ENCODE measurements at places on chromosomes 5 and 9.

DNA sequence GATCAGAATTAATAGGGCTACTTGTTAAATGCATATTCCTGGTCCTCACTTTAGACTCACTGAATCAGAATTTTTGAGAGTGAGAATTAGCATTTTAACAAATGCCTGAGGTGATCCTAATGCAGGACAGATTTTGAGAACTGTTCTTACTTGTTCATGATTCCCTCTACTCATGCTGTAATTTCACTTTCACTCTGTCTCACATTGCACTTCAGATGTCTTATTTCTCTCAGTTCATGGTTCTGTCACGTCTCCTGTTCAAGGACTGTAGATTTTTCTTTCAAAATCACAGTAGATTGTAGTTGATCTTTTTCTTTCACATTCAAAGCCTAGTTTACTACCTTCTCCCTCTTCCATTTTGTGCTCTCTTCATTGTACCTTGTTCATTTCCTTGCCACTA lies 54.3 kb downstream of the ADGRV1 start:
- no peaks in the 10 kb centered on the region for H3K36me3 ChIP-seq
- no peaks in the 10 kb centered on the region for H3K27me3 ChIP-seq
- no peak for DNase-seq
- H3K4me1 ChIP-seq: no peaks in the 10 kb centered on the region

DNA sequence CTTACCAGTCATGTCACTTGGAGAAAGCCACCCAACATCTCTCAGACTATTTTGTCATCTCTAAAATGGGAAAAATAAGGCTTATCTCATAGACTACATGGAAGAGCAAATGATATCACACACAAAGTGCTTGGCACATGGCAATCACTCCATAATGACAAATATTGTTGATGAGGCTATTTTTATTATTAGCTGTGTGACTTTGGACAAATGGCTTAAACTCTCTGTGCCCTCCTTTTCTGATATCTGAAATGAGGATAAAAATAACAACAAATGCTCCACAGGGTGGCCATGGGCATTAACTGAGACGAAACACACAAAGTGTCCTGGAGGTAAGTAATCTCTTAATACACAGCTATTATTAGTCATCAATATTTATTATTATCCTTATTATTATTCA lies 125.5 kb upstream of the HAND1 start:
- H3K27me3 ChIP-seq: no peaks in the 10 kb centered on the region
- no peaks in the 10 kb centered on the region for H3K4me1 ChIP-seq
- no peak overlapping the region for H3K27ac ChIP-seq
- H3K4me3 ChIP-seq: no peak overlapping the region
- no peaks in the 10 kb centered on the region for H3K36me3 ChIP-seq
- no peak for DNase-seq

GRCh38 chr9:12272471-12273120 lies 420.6 kb upstream of the TYRP1 start:
- no peaks in the 10 kb centered on the region for H3K4me1 ChIP-seq
- no peak overlapping the region for H3K4me3 ChIP-seq
- no peaks in the 10 kb centered on the region for H3K27me3 ChIP-seq
- no peak overlapping the region for H3K27ac ChIP-seq

DNA sequence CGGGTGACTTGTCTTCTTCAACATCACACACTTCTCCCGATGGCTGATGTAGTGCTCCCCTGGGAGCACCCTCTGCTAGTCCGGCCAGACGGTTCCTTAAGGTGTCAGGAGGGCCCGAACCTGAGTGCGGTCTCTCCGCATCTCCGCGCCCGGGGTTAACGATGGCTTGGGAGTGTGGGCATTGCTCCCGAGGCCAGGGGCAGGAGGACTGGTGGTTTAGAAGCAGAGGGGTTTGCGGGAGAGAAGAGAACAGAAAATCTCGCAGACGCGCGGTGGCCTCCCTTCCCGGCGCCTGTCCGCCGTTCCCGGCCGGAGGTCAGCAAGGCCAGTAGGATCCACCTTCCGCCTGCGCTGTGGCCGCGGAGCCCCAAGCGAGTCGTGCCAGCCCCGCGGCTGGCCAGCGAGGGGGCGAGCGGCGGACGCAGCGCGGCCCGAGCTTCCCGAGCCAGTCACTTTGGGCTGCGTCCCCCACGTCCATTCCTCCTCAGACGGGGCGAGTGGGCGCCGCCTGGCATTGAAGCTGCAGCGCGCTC lies 700 bp downstream of the CDO1 start:
- peaks cover 12% of the 10 kb centered on the region for H3K4me1 ChIP-seq
- no peaks in the 10 kb centered on the region for H3K36me3 ChIP-seq
- H3K4me3 ChIP-seq: peak overlapping the region; percentile 64
- DNase-seq: no peak
- no peak overlapping the region for H3K27ac ChIP-seq

DNA sequence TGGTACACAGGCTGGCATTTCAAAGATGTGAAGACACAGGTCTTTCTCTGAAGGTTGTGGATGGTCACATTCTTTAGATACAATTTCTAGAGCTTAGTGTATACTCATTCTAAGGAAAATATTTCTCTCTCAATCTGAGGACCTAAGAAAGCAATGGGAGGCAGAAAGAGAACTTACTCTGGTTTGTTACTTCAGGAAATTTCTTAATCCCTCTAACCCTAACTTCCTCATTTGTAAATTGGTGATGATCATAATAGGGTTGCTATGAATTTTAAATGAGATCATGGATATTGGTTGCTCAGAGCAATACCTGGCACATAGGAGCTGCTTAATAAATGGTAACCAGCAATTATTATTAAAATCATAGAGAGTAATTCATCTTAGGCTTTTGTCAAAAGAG lies 22.1 kb downstream of the FAM170A start:
- no peak overlapping the region for H3K27ac ChIP-seq
- no peaks in the 10 kb centered on the region for H3K36me3 ChIP-seq
- H3K4me3 ChIP-seq: no peak overlapping the region
- no peak for DNase-seq
- H3K27me3 ChIP-seq: no peaks in the 10 kb centered on the region

GRCh38 chr5:151719228-151720000 lies 32.7 kb upstream of the SPARC start:
- H3K27me3 ChIP-seq: no peaks in the 10 kb centered on the region
- H3K4me3 ChIP-seq: no peak overlapping the region
- no peak overlapping the region for H3K27ac ChIP-seq
- DNase-seq: no peak
- no peaks in the 10 kb centered on the region for H3K36me3 ChIP-seq

DNA sequence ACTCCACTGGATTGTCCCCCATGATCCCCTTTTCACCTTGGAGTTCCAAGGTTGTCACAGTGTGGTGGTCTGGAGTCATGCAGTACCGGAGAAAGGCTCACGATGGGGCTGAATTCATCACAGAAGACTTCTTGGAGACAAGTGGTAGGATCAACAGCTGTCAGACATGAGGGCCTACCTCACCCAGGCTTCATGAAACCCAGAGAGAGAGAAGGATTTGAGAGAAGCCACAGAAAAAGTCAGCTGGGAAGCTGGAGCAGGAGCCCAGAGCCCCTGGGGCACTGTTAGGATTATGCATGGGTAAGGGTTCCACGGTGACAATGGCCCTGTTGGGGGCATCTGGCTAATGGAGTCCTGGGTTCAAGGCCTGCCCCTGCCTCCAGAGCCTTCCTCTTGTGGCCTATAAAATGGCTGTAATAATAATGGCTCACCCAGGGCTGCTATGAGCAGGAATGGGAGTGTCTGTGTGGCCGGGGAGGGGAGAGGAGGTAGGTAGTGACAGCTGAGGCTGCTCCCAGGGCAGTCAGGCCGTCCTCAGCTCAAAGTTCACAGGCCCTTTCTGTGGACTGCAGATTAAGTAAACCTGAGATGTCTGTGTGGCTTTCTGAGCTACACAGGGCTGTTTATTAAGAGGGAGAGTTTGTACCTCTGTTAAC lies 910 bp downstream of the TRIM14 start:
- no peak overlapping the region for H3K4me3 ChIP-seq
- H3K4me1 ChIP-seq: peaks cover 3% of the 10 kb centered on the region
- H3K27me3 ChIP-seq: no peaks in the 10 kb centered on the region
- DNase-seq: peak; percentile 28
- peak overlapping the region; percentile 82 for H3K27ac ChIP-seq
- no peaks in the 10 kb centered on the region for H3K36me3 ChIP-seq

GRCh38 chr9:130933114-130934046 lies 5.7 kb downstream of the FIBCD1 start:
- no peaks in the 10 kb centered on the region for H3K36me3 ChIP-seq
- no peaks in the 10 kb centered on the region for H3K4me1 ChIP-seq
- peaks cover 8% of the 10 kb centered on the region for H3K27me3 ChIP-seq
- DNase-seq: peak; percentile 48

GRCh38 chr9:29826421-29826820 lies 2253.1 kb upstream of the C9orf72 start:
- H3K4me3 ChIP-seq: no peak overlapping the region
- H3K27ac ChIP-seq: no peak overlapping the region
- H3K4me1 ChIP-seq: no peaks in the 10 kb centered on the region
- no peak for DNase-seq
- no peaks in the 10 kb centered on the region for H3K27me3 ChIP-seq

GRCh38 chr5:176704355-176704754 lies 57.1 kb downstream of the TSPAN17 start:
- no peaks in the 10 kb centered on the region for H3K36me3 ChIP-seq
- H3K27me3 ChIP-seq: no peaks in the 10 kb centered on the region
- H3K27ac ChIP-seq: no peak overlapping the region

- H3K4me1 ChIP-seq: no peaks in the 10 kb centered on the region
- no peak overlapping the region for H3K4me3 ChIP-seq
- H3K27me3 ChIP-seq: no peaks in the 10 kb centered on the region
- H3K27ac ChIP-seq: no peak overlapping the region
These were observed 4.5 kb downstream of the NREP start for GRCh38 chr5:111752426-111752965.

Data from kidney (tissue), 22 donors.